ENCODE measurements at places on chromosomes 6 and 20.

DNA sequence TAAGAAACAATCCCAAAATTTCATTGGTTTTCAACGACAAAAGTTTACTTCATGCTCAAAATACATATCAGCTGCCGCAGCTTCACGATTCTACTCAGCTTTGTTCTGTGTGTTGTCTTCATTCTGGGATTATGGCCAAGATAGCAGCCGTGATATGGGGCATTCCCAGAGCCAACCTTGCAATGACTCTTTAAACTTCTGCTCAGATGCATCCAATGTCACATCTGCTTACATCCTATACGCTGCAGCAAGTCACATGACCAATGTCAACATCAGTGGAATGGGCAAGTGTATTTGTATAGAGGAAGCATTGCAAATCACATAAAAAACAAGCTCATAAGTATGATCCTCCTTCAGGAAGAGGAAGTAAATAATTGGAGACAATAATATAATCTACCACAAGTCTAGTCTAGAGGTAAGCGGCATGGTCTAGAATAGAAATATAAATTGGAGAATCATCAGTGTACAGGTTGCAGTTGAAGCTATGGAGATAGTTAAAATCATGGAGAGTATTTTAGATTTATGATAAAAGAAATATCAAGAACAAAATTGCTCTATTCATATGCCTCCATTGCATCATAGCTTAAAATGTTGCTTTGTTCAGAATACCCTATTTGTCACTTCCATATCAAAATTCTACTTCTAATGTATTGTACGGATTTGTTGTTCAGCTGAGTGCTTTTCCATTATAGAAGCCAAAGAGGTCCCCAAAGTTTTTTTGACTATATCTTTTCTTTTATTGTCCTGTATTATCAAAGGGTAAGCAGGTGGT lies 7.2 kb upstream of the C6orf141 start:
- DNase-seq = no peak

DNA sequence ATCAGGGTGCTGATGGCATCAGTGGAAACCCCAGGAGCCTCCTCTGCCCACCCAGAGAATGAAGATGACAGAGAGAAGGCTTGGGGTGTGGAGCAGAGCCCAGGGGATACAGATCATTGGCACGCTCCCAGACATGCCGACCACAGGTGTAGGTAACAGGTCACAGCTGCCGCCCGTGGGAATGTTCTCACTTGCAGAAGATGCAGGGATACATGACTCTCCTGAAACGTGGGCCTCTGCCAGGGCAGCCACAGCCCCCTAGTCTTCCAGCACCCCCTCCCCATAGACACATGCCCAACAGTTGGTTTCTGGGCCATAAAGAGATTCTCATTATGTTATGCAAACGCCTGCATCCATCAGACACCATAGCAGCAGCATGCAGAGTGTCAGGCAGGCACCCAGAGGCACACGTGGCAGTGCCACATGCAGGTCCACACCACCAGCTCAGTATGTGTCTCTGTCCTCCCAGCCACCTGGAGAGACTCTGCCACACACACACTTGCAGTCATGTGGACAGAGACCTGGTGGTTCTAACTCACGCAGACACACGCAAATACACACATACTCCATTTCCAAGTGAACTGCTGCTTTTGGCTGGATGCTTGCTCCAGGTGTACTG lies 45.5 kb downstream of the LRFN2 start:
- no peak for DNase-seq

DNA sequence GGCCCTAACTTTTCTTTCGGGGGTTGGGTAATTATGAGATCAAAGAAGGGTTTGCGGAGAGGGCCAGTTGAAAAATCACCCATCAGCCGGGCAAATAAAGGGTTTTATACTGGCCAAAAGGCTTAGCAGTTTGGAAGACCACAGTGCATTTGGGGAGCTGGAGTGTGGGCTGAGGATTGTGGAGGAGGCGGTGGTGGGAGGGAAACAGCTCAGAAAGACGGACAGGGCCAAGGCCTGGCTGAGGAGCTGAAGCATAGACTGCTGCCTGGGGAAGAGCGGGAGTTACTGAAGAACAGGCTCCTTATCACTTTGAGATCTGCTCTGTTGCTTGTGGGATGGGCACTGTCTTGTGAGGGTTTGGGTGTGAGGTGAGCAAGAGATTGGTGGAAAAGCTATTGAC lies 144.2 kb downstream of the CARMIL1 start:
- no peak for DNase-seq

DNA sequence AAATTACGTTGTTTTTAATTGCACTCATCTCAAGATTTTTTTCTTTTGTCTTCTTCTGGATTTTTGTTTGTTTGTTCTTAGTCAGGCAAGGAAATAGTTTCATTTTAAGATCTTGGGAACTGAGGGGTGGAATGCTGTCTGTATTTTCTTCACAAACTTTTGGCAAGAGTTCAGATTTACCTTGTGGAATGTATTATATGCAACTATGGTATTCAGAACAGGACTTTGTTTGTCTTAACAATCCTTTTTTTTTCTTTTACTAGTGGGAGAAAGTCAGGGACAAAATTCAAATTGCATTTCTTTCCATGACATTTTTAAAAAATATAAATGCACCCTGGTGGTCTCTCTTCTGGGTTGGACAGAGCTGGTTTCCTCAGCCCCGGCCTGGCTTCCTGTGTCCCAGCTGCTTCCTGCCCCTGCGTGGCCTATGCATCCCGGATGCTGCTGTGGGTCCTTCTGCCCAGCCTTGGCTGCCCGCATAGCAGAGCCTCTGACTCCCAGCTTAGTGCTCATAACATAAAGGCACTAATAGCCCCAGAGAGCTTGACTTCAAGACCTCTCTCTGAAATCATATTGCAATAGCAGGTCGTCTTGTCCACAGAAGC lies 520.7 kb downstream of the QKI start:
- no peak for DNase-seq

GRCh38 chr6:12291071-12291838 lies 1.1 kb downstream of the EDN1 start:
- no peak for DNase-seq

- DNase-seq = no peak
These were observed 226.0 kb upstream of the TSHZ2 start for GRCh38 chr20:52746190-52746589.

GRCh38 chr6:6918216-6918983 lies 189.4 kb upstream of the RREB1 start:
- DNase-seq = peak; percentile 47

GRCh38 chr20:40955326-40955725 lies 73.3 kb upstream of the TOP1 start:
- no peak for DNase-seq

DNA sequence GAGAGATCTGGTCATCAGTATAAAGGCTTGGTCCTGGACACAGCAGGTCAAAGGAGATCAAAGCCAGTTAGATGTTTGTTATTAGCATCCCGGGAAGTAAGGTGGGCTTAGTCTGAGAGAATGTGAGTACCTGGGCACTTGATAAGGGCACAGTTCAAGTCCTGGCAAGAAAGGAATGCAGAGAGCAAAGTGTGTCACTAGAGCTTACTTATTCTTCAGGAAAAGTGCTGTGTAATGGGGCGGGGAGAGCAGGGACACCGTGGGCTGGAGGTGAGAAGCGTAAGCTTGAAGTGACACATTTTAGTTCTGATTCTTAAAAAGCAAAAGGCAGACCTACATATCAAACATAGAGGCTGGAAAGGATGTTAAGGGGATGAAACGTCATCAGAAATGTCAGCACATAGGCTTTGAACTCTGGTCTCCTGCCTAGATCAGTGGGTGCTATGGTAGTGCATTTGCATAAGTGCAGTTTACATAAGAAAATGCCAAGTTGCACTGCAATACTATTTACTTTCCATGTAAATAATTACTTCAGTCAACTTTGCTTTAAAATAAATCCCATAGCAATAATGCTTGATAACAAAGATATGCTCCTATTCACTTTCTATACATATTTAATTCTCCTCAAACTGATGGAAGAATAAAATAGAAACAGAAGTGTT lies 2.6 kb downstream of the SAMD5 start:
- no peak for DNase-seq

- no peak for DNase-seq
These were observed 501.4 kb downstream of the BCKDHB start for GRCh38 chr6:80607811-80608391.

DNA sequence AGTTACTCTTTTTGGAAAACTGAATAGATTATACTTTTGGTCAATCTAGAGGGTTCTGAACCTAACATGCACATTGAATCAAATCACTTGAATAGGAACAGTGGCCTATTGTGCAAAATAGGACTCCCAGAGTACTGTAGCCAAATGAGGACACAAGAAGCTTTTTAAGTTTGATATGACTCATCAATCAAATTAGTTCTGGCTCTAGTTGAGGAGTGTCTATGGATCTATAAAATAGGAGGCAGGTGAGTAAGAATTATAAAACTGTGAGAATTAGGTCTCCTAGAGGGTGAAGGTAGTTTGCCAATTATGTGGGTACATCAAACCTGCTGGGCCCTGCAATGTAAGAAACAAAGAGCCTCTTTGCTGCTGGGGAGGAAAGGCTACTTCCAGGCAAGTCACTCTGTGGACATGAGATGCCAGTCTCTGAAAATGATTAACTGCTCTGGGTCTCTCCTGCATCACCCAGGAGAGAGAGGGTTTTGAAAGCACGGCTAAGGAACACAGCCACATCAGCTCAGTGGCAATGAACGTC lies 112.3 kb downstream of the RCAN2 start:
- no peak for DNase-seq

- no peak for DNase-seq
These were observed 14.7 kb downstream of the UCKL1 start for GRCh38 chr20:63941282-63942081.

DNA sequence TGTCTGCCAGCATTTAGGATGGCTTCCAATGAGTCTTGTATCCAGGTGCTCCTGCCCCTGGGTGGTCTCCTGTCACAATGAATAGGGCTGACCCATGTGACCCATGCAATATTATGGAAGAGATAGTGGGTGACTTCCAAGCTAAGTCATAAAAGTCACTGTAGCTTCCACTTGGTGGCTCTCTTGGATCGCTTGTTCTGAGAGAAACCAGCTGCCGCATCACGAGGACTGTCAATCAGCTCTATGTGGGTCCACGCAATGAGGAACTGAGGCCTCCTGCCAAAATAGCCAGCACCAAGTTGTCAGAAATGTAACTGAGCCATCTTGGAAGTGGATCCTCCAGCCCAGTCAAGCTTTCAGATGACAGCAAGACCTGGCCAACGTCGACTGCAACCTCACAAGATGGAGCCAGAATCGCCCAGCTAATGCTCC lies 14.9 kb upstream of the MATN4 start:
- DNase-seq = no peak

- no peak for DNase-seq
These were observed 19.9 kb upstream of the HFE start for GRCh38 chr6:26067367-26067766.

DNA sequence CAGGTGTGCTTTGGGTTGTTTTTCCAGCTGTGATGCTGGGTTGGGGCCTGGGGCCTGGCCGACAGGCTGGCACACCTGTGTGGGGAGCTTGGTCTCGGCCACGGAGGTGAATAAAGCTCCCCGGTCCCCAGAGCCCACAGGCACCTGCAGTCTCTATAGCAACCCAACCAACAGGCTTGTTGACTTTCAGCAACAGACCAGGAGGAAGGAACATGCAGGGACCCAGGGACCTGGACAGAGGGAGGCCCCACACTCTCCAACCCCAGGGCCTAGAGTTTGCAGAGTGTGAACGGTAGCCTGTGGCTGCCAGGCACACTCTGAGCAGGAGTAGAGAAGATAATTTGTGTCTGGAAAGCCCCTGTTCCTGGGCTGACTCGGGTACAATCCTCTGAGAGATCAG lies 14.6 kb upstream of the SYNJ2 start:
- no peak for DNase-seq

- DNase-seq = no peak
These were observed 30.3 kb downstream of the TBPL1 start for GRCh38 chr6:133983099-133983939.

- no peak for DNase-seq
These were observed 43.0 kb downstream of the TSPYL4 start for GRCh38 chr6:116210750-116211425.

GRCh38 chr6:79544939-79545450 lies 7.8 kb upstream of the LCA5 start:
- no peak for DNase-seq

DNA sequence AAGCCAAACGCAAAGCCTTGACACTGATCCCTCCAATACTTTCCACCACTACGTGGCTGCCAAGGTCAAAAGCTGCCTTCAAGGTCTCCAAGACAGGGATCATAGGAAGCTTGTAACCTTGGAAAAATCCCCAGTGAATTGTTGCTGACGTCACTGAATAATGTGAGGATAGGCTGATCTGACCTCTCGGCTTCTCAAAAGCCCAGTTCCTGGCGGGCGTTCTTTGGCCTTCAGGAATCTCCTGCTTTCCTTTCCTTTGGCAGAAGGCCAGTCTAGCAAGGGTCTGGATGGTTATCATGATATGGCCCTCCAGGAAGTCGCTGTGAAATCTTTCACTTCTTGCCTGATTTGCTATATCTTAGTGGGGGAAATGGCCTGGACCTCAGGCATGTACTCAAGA lies 61.4 kb upstream of the TNFAIP3 start:
- DNase-seq = no peak

- no peak for DNase-seq
These were observed 26.2 kb downstream of the MYO6 start for GRCh38 chr6:75775219-75775618.

GRCh38 chr6:55239099-55239498 lies 64.8 kb downstream of the HCRTR2 start:
- DNase-seq = no peak

- DNase-seq = no peak
These were observed 473 bp upstream of the DTNBP1 start for GRCh38 chr6:15663130-15663871.

- DNase-seq = no peak
These were observed 94.8 kb upstream of the CNKSR3 start for GRCh38 chr6:154605178-154605881.

- no peak for DNase-seq
These were observed 79.8 kb downstream of the PRDM1 start for GRCh38 chr6:106165885-106166485.

DNA sequence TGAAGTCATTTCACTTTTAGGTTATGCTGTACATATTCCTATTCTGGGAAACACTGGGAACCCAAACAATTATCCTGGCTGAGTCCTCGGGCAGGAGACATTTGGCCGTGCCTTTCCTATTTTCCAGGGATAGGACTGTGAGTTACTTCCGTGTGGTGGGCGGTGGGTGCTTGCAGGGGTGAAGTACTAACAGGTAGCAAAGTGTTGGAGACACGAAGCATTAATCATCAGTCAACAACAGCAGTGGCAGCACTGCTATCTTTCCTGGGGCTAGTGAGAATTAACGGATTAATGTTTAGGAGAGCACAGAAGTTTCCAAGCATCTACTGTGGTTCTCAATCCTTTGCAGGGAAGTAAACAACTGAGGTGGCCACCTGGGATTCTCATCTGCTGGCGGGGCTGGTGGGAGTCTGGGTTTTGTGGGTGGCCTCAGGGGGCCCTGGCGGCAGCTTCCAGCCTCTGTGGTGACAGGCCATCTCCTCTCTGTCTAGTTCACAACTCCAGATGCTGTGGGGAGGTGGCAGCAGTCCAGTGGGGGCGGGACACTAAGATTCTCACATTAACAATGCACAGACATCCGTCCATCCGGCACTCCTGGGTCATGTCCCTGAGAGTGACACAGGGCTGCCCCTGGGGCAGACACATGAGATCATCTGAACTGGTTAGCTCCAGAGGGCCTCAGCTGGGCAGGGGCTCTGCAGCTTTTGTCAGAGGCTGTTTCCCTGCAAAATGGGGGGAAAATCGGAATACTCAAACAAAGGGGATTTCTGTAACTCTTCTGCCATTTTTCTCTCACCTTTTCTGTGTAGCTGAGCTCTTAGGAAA lies 90.9 kb downstream of the GJA10 start:
- no peak for DNase-seq

Data from stimulated activated CD4-positive, alpha-beta T cell treated with anti-CD3 and anti-CD28 coated beads, TNF-alpha, amount 100 ng/mL, for 1 hour (primary cell).